Activated CD8-positive, alpha-beta memory T cell treated with anti-CD3 and anti-CD28 coated beads, Interleukin-2, amount 10 ng/mL, durations not matched to agents 7 days and 5 days (primary cell): ENCODE measurements at places on chromosomes 16 and 17. TPM values are rescaled to one million over a fixed set of nuclear protein-coding genes. Genes with fewer than 3 reads are reported as not detected.

GRCh38 chr16:82630219-82630618 lies 3.5 kb downstream of the CDH13 start:
- DNase-seq = no peak

- DNase-seq = no peak
Measured at GRCh38 chr16:66926961-66927436, 1.7 kb upstream of the RRAD start.

DNA sequence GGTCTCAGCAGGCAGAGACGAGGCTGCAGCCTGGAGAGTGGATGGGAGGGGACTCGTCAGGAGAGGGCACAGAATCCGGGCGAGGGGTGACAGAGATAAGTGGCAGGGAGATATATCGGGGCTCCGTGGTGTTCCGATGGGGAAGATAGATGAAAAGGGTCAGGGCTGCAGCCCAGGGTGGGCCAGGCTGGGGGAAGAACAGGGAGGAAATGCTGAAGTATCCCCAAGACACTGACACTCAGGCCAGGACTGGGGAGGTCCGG lies 2.1 kb downstream of the LGALS3BP start:
- DNase-seq = no peak

- no peak for DNase-seq
Measured at GRCh38 chr17:71432378-71433315, 688.2 kb upstream of the SOX9 start.

The MAP3K3 gene
- 29.0 TPM for total RNA-seq

DNA sequence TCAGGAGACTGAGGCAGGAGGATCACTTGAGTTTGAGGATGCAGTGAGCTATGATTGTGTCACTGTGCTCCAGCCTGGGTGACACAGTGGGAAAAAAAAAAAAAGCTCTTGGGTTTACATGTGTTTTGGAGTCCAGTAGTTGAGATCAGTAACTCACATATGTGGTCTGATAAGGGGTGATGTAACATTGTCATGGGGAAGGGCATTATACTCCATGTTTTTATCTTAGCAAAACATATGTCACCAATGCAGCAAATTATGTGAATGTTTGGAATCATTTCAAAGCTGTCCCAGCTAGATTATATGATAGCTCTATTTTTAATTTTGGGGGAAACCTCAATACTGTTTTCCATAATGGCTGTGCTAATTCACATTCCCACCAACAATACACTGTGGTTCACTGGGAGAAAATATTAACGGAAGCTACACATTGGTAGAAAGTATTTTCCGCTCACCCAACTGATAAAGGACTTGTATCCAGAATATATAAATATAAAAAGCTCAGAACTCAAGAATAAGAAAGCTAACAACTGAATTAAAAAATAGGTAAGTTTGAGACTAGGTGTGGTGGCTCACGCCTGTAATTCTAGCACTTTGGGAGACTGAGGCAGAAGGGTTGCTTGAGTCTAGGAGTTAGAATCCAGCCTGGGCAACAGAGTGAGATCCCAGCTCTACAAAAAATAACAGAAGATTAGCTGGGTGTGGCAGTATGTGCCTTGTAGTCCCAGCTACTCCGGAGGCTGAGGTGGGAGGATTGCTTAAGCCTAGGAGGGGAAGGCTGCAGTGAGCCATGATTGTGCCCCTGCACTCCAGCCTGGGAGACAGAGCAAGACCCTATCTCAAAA lies 224.1 kb upstream of the TBX2 start:
- no peak for DNase-seq

DNA sequence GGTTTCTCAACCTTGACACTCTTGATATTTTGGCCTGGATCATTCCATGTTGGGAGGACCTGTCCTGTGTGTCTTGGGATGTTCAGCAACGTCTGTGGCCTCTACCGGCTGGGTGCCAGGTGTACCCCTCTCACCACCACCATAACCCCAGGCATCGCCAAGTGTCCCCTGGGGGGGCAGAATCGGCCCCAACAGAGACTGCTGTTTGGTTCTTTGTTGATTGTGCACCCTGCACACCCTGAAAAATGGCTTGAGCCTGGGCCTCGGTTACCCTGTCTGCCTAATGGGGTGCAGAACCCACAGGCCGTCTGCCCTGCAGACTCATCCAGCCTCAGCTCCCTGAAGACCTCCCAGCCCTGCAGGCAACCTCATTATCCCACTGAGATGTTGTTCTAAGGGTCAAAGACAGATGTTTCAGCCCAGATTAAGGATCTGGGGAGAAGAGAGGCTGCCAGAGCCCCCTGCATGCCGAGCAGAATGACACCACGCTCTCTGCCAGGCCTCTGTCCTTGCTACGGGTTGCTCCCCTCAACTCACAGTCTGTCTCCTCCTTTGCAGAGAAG lies 9.2 kb downstream of the CACNG1 start:
- no peak for DNase-seq

GRCh38 chr17:48593840-48594537 lies 410 bp upstream of the HOXB5 start:
- DNase-seq = peak; percentile 86

GRCh38 chr16:89090182-89090630 lies 3.4 kb upstream of the ACSF3 start:
- no peak for DNase-seq

The ORMDL3 gene
- total RNA-seq = 111 TPM

GRCh38 chr17:7580604-7581575 lies 1.5 kb downstream of the CD68 start:
- no peak for DNase-seq

The CAVIN1 gene
- total RNA-seq = 0.66 TPM

DNA sequence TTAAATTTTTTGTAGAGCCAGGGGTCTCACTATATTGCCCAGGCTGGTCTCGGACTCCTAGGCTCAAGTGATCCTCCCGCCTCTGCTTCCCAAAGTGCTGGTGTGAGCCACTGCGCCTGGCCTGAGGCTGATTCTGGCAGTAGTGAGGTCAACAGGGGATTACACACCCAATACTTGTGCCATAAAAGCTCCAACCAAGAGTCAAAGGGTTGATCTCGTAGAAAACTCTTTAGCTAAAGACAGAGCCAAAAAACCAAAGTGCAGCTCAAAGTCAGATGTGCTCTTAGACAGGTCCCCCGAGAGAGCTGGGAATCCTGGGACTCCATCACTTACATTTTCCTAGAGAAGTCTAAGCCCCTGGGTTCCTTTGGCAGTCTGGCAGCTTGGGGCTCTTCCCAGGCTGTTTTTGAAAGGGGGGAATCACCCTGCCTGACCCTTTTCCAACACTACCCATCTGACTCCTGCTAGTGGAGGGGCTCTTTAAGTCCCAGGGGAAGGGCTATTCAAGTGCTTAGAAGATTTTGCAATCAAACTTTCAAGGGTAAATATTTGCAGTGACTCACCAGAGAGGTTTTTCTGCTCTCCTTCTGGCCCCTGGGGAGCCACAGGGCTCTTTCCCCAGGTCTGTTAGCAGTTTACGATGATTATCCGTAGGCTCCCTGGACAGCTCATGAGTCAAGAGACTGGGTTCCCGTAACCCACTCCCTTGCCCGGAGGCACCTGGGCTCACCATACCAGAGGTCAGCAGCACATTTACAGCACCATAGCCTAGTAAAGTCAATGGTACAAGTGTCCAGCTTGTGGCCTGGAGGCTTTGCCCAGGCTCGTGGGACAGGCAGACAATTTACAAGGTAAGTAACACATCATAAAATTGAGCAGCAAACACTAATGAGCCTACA lies 408.7 kb downstream of the SLC39A11 start:
- no peak for DNase-seq

DNA sequence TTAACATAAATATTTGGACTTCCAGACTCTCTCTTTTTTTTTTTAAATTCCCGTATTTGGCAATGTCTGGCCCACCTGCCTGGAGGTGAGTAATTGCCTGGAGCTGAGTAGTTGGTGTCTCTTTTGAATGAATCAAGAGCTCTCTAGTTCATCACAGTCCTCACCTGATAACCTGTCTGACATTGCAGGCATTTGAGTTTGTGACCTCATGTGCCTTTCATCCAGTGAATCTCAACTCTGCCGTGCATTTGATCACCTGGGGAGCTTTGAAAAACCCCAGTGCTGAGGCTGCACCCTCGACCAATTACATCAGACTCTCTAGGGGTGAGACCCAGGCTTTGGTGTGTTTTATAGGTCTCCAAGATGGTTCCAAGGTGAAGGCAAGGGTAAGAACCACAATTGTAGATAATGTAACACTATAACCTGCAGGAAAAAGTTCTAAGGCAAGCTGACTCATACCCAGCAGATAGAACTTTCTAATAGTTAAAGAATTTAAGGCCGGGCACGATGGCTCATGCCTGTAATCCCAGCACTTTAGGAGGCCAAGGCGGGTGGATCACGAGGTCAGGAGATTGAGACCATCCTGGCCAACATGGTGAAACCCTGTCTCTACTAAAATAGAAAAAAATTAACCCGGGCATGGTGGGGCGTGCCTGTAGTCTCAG lies 24.5 kb upstream of the HS3ST2 start:
- DNase-seq = no peak

The IL21R gene
- total RNA-seq = 24.6 TPM

DNA sequence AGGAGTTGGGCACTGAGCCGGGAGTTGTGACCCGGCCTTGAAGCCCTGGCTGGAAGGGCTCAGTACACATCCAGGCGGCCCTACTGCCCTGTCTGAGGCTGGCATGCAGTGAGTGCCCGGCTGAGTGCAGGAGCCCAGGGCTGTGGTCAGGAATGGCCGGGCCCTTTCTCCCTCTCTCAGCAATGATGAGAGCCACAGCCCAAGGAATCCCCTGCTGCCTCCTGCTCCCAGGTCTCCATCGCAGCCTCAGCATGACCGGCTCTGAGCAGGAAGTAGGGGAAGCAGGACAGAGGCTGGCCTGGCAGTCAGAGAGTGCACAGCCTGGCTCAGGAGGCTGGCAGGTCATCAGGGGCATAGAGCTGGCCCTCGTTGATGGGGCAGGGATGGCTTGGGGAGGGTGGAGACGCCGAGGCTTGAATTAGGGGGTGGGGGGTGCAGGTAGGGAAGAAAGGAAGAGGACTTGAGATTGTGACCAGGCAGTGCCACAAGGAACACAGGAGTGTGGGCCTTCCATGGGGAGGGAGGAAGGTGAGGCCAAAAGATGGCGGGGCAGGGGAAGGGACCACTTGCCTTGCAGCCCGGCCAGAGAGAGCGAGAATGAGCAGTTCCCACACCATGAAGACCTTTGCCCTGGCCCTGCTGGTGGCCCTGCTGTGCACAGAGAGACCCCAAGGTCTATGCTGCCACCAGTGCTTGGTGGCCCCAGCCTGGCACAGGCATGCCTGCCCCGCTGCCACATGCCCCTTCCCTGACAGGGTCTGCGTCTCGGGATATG lies 32.1 kb upstream of the KRT17 start:
- no peak for DNase-seq

DNA sequence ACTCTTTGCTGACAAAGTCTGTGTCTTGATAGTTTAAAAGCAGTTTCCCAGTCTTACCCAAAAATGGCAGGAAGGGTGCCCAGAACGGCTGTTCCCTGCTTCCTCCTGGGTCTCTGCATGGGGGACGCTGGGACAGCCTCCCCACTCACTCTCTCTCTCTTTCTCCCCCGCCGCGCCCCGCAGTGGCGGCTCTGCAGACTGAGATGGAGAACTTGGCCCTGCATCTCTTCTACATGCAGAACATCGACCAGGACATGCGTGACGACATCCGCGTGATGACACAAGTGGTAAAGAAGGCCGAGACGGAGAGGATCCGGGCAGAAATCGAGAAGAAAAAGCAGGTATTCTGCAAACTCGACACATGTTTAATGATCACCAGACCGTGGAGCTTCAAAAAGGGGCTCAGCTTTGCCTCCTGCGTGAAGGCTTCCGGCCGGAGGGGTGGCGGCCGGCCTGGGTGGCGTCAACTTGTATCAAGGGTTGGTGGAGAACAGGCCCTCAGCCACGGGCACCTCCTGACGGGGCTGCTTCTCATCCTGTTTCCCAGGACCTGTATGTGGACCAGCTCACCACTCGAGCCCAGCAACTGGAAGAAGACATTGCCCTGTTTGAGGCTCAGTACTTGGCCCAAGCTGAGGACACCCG lies 22.0 kb downstream of the CCDC40 start:
- DNase-seq = no peak

GRCh38 chr16:75477680-75478473 lies 13.4 kb upstream of the TMEM170A start:
- no peak for DNase-seq

The VEZF1 gene
- total RNA-seq = 33.2 TPM

GRCh38 chr17:16181581-16181980 lies 33.8 kb downstream of the NCOR1 start:
- DNase-seq = no peak

GRCh38 chr16:86579268-86580062 lies 1.1 kb downstream of the FOXL1 start:
- DNase-seq = no peak

DNA sequence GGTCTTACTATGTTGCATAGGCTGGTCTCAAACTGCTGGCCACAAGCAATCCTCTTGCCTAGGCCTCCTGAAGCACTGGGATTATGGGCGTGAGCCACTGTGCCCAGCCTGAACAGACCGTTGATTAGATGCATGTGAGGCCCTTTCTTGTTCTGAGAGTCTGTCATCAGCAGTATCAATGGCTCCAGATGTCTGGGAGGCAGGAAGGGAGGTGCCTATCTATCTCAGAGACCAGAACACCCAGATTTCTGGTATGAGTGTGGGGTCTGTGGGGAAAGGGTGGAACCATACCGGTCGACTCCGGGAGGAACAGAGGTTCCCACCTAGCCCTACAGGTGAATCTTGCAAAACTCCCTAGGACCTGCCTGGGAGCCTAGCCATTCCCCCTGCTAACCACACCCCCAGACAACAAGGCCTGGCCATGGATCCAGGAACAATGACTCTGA lies 71.7 kb downstream of the PRKCB start:
- no peak for DNase-seq

DNA sequence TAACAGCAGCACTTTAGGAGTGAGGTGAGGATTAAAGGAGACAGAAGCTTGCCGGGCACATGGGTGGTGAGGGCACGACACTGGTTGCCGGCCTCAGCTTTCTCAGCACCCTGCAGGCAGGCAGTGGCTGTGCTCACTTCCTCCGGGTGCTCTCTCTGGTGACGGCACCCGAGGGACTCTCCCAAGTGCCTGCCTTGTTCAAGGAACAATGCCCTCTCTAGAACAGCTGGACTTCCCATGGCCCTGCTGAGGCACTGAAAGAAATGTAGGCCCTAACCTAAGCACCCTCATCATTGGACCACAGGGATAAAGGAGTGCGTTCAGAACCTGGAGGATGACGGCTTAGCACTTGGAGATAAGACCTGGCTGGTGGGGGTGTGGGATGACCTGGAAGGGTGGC lies 72.7 kb downstream of the N4BP1 start:
- DNase-seq = no peak

DNA sequence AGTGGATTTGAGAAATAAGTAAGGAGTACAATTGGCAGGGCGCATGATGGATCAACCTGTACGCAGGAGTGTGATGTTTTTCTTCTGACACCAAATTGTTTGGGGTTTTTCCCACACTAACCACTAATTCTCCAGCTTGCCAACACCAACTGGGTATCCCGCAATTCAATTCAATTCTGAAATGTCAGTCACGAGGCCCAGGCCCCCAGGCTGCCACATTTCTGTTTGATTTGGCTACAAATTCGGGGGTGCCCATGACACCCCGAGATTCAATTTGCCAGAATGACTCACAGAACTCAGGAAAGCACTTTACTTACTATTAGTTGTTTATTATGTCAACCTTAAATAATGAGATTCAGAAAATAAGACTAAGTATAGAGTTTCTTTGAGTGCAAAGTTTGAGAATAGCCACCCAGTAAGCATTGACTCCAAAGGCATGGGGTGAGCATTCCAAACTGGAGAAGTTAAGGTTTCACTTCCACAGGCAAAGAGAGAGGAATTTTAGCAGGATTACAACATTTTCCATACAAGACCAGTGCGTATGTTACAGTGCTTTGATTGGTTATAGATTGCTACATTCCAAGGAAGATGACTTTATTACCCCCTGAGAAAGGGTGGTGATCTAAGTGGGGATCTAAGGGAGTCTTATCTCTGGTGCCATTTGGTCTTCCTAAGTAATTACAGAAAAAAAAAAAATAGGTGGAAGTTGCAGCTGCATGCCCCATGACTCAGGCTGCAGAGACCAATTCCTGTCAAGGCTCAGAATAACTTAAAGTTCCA lies 11.5 kb downstream of the SLC46A1 start:
- no peak for DNase-seq
